ENCODE measurements at places on chromosomes 2 and 18. TPM values are rescaled to one million over a fixed set of nuclear protein-coding genes. Genes with fewer than 3 reads are reported as not detected.

MGAT4A gene
- total RNA-seq, result 1.6 TPM

EGR4 gene
- not detected for total RNA-seq

ATG16L1 gene
- 31.6 TPM for total RNA-seq

PARD6G gene
- total RNA-seq, result 0.13 TPM

CHRNA1 gene
- total RNA-seq, result 0.13 TPM

SLC66A2 gene
- 27.4 TPM for total RNA-seq

RNF125 gene
- 0.13 TPM for total RNA-seq

GKN1 gene
- not detected for total RNA-seq

SKOR2 gene
- total RNA-seq, result not detected

MPP4 gene
- 1.7 TPM for total RNA-seq

FZD7 gene
- 7.4 TPM for total RNA-seq

MYOM1 gene
- 1.9 TPM for total RNA-seq

GRHL1 gene
- total RNA-seq, result 0.19 TPM

FAM124B gene
- 3.6 TPM for total RNA-seq

POTEI gene
- not detected for total RNA-seq

CNDP2 gene
- total RNA-seq, result 37.9 TPM
